ENCODE measurements at places on chromosomes 16 and 17.

DNA sequence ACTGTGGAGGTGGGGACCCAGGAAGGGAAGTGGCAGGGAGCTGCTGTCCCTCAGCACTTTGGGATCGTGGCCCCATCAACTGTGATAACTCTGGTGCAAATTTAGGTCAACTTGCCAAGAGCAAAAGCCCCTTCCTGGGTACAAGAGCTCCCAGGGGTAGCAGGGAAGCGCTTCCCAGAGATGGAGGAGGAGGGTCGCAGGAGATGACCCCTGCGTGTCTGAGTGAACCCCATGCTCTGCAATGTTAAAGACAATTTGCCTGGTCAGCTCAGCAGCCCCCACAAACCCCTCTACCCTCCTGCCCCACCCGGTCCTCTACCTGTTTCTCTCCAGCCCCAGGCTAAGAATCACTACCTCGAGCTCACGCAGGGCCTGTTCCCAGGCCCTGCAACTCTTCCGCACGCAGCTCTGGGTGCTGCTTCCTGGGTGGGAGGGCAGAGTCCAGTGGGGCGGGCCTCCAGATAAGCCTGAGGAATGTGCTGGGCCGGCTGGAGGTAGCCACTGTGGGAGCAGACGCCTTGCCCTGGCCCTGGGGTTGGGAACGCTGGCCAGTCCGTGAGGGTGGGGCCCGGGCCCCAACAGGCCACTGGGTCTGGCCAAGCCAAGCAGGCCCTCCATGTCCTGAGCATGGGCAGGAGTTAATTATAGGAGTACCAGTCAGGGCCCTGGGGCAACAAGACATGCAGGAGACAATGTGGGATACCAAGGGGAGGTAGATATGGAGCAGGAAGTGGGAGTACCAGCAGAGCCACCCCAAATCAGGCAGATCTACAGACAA, 6.1 kb downstream of the DOK4 start:
- DNase-seq, result no peak

DNA sequence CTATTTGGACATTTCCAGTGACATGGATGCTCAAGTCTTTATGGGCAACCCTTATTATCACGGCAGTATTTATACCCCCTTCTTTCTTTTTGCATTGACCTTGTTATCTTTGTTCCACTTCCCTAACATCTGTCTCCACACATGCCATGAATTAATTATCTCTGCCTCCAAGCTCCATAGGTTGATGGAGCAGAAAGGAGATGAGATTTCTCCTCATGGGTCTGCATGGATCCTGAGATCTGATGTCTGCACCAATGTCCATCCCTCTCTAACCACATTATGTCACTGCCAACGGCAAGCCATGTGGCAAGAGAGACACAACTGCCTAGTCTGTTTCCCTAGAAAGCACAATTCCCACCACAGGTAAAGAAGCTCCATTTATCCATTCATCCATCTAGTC, 416.8 kb upstream of the ASIC2 start:
- DNase-seq, result no peak

DNA sequence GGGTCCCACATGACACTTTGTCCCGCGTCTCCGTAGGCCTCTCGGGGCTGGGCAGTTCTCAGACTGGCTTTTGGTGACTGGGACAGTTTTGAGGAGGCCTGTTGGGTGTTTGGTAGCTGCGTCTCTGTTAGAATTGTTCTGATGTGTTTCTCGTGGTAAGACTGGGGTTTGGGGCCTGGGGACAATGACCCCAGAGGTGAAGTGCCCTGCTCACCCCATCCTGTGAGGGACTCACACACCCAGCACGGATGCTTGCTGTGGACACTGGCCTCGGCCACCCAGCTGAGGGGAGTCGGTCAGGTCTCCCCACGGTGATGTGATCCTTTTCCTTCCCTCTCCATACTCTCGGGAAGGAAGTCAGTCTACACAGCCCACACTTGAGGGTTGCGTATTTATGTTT, 50.3 kb downstream of the METRNL start:
- no peak for DNase-seq

- no peak for DNase-seq
Measured at GRCh38 chr17:10262451-10262850, 64.0 kb upstream of the GAS7 start.

DNA sequence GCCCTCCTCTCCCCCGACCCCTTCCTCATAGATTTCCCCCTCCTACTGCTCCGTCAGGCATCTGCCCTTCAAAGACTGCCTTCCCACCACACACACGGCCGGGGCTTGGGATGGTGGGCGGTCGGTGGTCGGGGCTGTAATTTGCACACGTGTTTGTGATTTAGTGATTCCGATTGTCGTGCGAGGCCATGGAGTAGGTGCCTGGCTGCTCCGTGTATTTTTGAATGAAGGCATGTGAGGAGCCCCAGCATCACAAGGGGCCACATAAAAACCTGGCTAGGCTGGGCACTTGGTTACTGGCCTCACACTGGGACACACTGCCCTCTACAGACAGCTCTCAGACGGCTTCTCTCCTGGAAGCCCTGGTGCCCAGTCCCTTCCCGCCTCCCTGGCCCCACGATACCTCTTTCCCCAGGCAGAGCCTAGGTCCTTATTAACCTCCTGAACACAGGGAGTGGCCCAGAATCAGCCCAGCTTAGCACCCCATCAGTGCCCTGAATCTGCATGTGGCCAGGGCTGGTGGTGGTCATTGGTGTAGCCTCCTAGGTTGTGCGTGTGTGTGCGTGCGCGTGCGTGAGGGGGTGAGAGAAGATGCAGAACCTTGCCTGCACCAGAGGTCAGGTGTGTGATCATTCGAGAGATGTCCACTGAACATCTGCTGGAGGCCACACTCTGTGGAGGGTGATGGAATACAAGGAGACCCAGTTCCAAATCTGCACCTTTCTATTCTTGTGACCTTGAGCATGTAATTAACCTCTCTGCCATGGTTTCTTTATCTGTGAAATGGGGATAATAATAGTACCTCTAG, 1.3 kb upstream of the SOCS1 start:
- peak; percentile 88 for DNase-seq

- no peak for DNase-seq
Measured at GRCh38 chr17:81186203-81186602, 20.2 kb upstream of the AATK start.

DNA sequence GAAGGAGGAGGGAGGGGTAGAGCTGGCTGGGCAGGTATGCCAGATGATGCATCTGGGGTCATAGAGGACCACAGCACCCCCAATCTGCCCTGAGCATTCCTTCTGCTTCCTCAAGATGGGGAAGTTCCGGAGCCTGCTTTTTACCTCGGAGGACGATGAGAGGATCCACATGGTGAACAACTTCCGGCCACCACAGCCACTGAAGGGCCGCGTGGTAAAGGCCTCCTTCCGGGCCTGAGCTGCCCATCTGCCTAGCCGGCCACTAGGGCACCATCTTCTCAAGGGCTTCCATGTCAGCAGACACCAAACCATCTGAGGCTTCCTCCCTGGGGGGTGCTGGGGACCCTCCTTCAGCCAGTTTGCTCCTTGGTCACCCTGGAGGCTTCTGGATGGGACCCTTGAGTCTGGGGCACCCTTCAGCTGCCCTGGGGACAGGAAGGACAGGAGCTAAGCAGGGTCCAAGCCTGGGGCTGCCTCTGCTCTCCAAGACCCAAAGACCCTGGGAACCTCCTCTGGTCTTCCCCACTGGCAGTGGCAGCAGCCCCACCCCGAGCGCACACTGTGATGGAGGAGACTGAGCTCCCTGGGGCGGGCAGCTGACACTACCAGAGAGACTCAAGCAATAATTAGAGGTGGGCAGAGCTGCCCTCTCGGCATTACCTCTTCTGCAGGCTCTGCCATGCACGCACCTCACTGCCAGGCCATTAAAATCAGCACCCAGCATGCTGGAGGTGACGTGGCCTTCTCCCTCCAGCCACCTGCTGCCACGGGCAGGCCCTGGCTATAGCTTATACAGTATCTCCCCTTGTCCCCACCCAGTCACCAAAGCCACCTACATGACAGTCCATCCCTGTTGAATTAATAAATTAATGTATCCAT, 9.3 kb downstream of the CA7 start:
- no peak for DNase-seq

Data from NB4 (cell line).